ENCODE measurements at places on chromosomes 3 and 15. TPM values are rescaled to one million over a fixed set of nuclear protein-coding genes. Genes with fewer than 3 reads are reported as not detected.

DNA sequence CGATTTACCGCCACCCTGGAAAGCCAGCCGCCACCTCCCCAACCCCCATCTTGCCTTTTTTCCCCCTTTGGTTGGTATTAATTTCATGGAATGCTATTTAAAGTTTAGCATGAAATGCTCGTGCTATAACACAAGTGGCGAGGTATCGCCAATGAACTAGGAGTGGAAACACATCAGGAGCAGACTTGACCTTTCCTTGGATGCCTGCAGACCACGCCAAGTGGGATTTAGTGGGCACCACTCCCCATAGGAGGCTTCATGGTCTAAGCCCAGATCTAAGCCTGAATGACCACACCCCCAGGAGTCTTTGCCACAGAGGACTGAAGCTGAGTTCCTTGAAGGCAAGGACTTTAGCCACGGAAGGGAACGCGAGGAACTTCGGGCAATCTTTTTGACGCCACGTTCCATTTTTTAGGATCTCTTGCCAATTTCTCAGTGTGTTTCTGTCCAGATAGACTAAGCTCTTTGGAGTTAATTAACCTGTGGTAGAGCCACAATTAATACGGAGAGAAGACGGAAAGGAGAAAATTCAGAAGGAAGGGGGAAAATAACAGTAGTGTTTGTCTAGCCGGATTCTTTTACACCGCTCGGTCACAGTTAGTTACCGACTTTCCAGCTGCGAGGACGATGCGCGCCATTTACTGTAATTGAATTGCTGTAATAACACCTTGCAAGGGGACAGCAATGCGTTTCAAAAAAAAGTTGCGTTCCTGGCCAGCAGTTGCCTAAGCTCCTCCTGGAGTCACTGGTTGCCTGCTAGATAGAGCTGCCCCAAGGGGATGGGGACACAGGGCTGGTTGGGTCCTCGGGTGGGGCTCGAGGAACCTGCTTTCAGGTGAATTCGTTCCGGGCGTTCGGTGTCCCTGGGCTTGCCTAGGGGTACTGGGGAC is 37.1 kb downstream of the NR2F2 start:
- no peak for DNase-seq

Gene STRA6
- total RNA-seq, result not detected

DNA sequence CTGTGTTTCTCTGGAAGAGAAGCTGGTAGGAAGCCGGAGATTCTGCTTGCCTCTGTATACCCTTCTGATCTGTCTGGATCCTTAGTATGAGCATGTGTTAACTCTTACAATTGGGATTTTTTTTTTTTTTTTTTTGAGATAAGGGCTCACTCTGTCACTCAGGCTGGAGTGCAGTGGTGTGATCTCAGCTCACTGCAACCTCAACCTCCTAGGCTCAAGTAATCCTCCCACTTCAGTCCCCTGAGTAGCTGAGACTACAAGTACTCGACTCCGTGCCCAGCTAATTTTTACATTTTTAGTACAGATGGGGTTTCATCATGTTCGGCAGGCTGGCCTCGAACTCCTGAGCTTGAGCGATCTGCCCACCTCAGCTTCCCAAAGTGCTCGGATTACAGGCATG is 44.5 kb downstream of the RPN1 start:
- DNase-seq, result no peak

GRCh38 chr3:126399351-126399735 is 4.6 kb downstream of the CFAP100 start:
- no peak for DNase-seq

Gene KNG1
- total RNA-seq, result not detected

DNA sequence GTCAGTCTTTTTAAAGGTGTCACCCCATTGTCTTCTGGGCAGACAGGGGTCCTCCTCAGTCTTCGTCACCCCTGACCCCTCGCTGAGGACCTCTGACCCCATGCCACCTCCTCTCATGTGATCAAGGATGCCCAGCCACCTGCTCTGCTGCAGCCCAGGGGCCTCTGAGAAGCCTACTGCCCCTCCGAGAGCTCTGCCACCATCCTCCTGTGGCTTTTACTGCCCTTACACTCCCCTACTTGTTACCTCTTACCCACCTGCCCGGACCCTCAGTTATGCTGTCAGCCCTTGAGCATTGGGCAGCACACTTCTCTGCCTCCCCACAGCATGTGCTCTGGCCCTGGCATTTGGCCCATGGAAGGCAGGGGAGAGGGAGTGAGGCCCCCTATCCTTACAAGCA is 123.2 kb downstream of the LRRK1 start:
- DNase-seq, result no peak

DNA sequence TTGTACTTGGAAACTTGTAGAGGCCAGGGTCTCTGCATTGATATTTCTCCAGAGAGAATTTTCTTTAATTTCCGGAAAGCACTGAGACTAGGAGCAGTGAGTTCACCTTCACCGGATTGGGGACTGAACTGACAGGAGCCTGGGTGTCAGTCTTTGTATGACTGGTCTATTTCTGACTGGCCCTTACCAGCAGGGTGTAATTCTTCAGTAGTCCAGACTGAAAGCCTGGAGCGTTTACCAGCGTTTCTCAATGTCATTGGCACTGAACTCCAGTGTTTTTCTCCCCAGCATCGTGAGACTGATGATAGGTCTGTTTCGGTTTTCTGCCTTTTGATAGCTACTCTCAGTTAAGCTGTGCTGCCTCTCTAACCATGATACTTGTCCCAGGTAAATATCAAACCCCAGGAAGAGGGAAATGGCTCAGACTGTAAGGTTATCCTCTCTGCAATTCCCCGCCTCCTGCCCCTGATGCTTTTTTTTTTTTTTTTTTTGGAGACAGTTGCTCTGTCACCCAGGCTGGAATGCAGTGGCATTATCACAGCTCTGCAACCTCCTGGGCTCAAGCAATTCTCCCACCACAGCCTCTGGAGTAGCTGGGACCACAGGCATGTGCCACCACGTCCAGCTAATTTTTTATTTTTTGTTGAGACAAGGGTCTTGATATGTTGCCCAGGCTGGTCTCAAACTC is 103.6 kb downstream of the CACNA2D3 start:
- no peak for DNase-seq

DNA sequence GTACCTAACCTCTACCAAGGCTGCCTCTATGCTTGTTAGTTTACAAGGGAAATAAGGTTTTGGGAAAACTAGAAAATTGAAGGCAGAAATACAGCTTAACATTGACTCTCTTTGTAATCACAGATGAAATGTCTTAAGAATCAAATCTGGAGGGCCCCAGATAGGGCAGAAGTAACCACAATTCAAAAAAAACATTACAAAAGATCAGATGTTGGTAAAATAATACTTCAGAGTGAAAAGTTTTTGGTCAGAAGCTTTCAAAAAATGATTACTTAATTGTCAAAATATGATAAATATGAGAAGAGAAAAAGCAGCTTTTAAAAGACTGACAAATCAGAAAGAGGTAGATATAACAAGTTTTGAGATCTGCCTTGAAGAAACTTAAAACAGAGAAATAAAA is 425.1 kb upstream of the NECTIN3 start:
- no peak for DNase-seq

DNA sequence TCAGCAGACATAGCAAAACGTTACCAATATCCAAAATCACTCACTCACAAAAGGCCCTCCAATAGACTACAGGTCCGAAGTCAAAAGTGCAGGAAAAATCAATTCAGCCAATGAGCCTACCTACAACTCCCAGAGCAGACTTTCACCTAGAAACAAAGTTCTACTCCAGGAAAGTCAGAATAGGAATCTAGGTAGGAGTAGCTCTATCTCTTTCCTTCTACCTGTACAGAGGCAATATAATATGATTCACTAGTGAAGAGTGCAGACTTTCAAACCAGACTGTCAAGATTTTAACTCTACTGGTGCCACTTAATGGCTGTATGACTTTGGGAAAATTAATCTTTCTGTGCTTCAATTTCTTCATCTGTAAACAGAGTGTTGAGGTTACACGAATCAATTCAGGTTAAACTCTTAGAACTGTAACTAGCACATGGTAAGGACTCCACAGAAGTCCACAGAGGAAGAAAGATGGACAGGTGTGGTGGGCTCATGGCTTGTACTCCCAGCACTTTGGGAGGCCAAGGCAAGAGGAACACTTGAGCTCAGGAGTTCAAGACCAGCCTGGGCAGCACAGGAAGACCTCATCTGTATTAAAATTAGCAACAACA is 9.4 kb downstream of the DCUN1D1 start:
- DNase-seq, result no peak

DNA sequence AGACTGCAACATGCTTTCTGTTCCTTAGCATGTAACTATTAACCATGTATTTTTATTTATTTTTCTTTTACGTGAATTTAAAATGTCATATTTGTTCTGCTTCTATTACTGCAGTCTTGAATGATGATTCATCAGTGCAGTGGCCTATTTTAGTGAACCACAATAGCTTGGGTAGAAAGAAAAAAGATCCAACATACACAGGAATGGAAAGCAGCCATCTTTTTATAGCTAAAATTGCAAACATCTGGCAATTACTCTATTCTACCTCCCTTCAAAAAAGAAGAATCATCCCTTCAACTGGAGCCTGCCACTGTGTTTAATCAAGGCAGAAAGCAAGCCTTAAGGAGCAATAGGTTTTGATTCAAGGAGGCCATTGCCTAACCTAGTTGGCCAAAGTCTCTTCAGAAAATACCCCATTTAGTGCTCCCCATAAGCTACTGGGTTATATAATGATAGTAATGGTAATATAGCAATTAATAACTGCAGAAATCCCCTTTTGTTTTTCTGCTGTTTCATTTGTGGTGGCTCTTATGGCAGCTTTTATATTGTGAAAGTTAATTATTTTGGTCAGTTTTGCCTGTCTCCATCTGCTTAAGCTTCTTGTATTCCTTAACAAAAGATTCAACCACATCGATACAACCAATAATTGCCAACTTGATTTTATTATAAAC is 267.3 kb downstream of the LPP start:
- no peak for DNase-seq

- DNase-seq, result no peak
Measured at GRCh38 chr3:94251566-94251965, 188.7 kb downstream of the NSUN3 start.

GRCh38 chr3:40975711-40976121 is 223.6 kb upstream of the CTNNB1 start:
- no peak for DNase-seq

Gene SLC25A38
- 52.2 TPM for total RNA-seq

- no peak for DNase-seq
Measured at GRCh38 chr3:66629982-66630368, 129.2 kb upstream of the LRIG1 start.

Data from naive thymus-derived CD8-positive, alpha-beta T cell (primary cell).